Right atrium auricular region (tissue), 2 donors: ENCODE measurements at places on chromosomes 16 and 17.
A peak's percentile ranks its signal among the peaks of the same experiment; 100 is the strongest.

- no peak overlapping the region for H3K4me3 ChIP-seq
- H3K27me3 ChIP-seq, result no peaks in the 10 kb centered on the region
- peaks cover 93% of the 10 kb centered on the region for H3K36me3 ChIP-seq
- DNase-seq, result no peak
Measured at GRCh38 chr17:4054446-4054845, 88.4 kb downstream of the ZZEF1 start.

- DNase-seq, result no peak
- no peaks in the 10 kb centered on the region for H3K27me3 ChIP-seq
- no peaks in the 10 kb centered on the region for H3K36me3 ChIP-seq
- no peak overlapping the region for H3K4me3 ChIP-seq
Measured at GRCh38 chr16:50603206-50604064, 55.2 kb downstream of the NKD1 start.

- no peaks in the 10 kb centered on the region for H3K4me1 ChIP-seq
- H3K4me3 ChIP-seq, result no peak overlapping the region
- H3K27ac ChIP-seq, result no peak overlapping the region
- H3K27me3 ChIP-seq, result no peaks in the 10 kb centered on the region
- peaks cover 96% of the 10 kb centered on the region for H3K36me3 ChIP-seq
- no peak for DNase-seq
Measured at GRCh38 chr17:17159571-17159970, 46.6 kb downstream of the PLD6 start.

DNA sequence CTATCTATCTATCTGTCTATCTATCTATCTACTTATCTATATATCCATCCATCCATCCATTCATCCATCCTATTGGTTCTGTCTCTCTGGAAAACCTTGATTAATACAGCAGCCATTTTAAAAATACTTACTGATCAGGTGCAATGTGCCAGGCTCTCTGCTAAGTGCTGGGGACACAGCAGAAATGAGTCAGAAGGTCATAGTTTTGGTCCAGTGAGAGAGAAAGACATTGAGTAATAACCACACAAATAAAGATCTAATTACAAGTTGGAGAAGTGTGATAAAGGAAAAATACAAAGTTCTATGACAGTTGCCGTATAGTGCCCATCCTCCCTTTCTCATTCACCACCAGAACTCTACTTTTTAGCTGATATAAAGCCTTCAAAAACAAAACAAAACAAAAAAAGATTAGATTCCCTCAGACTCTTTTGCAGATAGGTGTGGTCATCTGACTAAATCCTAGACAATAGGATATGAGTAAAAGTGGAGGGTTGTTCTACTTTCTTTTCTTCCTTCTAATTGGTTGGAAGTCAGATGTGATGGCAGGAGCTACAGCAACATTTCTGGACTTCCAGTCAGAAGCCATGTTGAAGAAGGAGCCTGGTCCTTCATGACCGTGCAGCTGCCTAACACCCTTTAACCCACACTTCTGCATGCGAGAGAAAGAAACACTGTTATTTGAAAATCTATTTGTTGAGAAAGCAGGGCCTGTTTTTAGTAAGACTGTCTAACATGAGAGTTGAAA, 72.0 kb upstream of the TOX3 start:
- no peaks in the 10 kb centered on the region for H3K4me1 ChIP-seq
- H3K4me3 ChIP-seq, result no peak overlapping the region
- H3K36me3 ChIP-seq, result no peaks in the 10 kb centered on the region
- H3K27me3 ChIP-seq, result no peaks in the 10 kb centered on the region

DNA sequence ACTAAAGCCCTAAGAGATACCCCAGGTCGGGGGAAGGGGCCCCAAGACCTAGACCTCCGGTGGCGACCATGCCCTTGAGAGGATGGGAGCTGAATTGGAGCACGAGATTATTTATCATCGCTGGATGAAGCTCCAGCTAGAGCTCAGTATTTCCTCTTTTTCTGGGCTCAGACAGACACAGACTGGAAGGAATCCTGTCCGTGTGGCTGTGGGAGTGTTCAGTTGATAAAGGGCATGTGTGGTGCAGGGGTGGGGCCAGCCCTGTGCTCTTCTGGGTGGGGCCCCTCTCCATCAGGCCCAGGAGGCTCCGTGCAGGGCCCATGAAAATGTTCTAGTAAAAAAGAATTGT, 6.3 kb upstream of the CBX4 start:
- no peak for DNase-seq
- no peaks in the 10 kb centered on the region for H3K36me3 ChIP-seq
- H3K27ac ChIP-seq, result peak overlapping the region; percentile 64
- H3K4me1 ChIP-seq, result no peaks in the 10 kb centered on the region
- H3K4me3 ChIP-seq, result peak overlapping the region; percentile 68

DNA sequence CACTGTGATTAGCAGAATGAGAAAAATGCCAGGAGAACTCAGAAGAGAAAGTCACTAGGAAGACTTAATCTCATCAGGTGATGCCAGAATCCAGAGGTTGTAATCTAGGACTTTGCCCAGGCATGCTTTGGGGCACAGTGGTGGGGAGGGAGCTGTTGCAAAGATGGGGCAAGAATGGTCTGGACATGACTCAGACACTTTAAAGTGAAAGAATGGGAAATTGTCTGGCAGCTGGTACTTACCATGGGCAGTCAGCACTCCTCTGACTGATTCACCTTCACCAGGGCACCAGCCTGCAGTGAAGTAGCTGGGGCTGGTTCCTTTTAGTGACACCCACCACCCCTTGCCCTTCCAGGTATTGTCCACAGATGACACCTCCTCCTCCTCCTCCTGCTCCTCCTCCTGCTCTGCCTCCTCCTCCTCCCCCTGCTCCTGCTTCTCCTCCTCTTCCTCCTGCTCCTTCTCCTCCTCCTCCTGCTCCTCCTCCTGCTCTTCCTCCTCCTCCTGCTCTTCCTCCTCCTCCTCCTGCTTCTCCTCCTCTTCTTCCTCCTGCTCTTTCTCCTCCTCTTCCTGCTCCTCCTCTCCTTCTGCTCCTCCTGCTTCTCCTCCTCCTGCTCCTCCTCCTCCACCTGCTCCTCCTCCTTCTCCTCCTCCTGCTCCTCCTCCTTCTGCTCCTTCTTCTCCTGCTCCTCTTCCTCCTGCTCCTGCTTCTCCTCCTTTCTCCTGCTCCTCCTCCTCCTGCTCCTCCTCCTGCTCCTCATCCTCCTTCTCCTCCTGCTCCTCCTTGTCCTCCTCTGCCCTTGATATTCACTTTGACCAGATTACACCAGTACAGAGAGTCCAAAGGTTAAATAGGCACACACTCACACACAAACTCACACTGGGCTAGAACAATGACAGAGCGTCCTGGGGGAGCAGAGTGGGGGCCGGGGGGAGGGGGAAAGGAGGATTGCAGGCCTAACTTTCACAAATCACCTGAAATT, at the start of gene CHD9NB:
TSS of gene CHD9NB (minus strand) at position 379 of the 983 bp plus-strand sequence. CDS start 8,739 bp downstream, outside the sequence.
- no peaks in the 10 kb centered on the region for H3K4me1 ChIP-seq
- DNase-seq, result no peak
- H3K4me3 ChIP-seq, result no peak within 1 kb of the TSS
- H3K36me3 ChIP-seq, result no peaks in the 10 kb centered on the region
- no peaks in the 10 kb centered on the region for H3K27me3 ChIP-seq
- H3K27ac ChIP-seq, result no peak within 1 kb of the TSS

GRCh38 chr16:80751167-80751566, 53.2 kb downstream of the CDYL2 start:
- peaks cover 5% of the 10 kb centered on the region for H3K4me1 ChIP-seq
- H3K36me3 ChIP-seq, result no peaks in the 10 kb centered on the region
- DNase-seq, result no peak

DNA sequence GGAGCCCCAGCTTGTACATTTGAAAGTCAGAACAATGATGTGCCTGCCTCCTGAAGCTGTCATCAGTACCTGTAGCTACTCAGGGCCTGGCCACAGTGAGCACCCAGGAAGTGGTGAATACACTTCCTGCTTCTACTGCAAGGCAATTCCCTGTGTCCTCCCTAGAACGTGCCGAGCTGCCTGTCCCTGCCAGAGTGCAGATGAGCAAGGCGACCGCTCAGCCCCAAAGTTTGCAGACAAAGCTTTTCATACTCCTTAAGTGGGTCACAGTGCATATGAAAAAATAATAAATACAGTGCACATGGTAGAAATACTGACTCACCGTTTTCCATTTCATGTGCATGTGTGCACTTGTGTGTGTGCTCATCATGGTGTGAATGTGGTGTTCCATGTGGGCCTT, 77.3 kb downstream of the MPRIP start:
- peak overlapping the region; percentile 59 for H3K27ac ChIP-seq
- H3K4me3 ChIP-seq, result no peak overlapping the region
- H3K36me3 ChIP-seq, result no peaks in the 10 kb centered on the region
- no peak for DNase-seq
- H3K4me1 ChIP-seq, result peaks cover 68% of the 10 kb centered on the region

- no peak for DNase-seq
- H3K4me3 ChIP-seq, result no peak overlapping the region
- no peak overlapping the region for H3K27ac ChIP-seq
Measured at GRCh38 chr17:39074676-39075075, 76.8 kb downstream of the PLXDC1 start.

- no peak overlapping the region for H3K27ac ChIP-seq
- H3K27me3 ChIP-seq, result no peaks in the 10 kb centered on the region
- no peaks in the 10 kb centered on the region for H3K36me3 ChIP-seq
- no peak for DNase-seq
- H3K4me3 ChIP-seq, result no peak overlapping the region
- H3K4me1 ChIP-seq, result no peaks in the 10 kb centered on the region
Measured at GRCh38 chr17:35740997-35741931, 9.8 kb downstream of the RASL10B start.

DNA sequence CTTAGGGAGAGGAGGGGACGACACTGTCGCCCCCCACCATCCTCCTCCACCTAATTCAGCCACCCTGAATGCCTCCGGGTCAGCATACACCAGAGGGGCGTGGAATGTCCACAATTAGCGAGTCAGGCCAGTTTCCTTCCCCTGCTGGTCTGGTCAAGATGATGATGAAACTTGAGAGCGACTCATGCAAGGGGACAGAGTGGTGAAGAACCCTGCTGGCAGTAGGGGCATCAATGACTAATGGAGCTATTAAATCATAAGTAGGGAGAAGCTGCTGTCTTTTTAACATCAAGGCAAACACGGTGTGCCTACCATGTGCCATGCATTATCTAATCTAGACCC, 7.2 kb downstream of the SPACA3 start:
- no peaks in the 10 kb centered on the region for H3K36me3 ChIP-seq
- no peak for DNase-seq
- no peak overlapping the region for H3K4me3 ChIP-seq
- H3K4me1 ChIP-seq, result no peaks in the 10 kb centered on the region

DNA sequence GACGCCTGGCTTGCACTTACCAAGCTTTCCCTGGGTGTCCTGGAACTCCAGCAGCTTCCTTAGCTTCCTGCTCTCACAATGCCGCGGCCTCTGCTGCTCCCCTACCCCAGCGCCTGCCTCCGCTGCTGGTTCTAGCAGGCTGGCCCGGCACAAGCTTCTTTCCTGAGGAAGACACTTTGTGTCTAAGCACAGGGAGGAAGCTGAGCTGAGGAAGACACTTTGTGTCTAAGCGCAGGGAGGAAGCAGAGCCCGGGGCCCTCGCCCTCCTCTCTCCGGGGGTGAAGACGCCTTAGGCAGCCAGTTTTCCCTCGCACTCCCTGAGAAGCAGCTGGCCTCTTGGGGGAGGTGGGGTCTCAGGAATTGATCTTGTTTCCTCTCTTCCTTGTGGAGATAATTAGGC, 64.9 kb downstream of the PLD6 start:
- H3K4me1 ChIP-seq, result no peaks in the 10 kb centered on the region
- H3K36me3 ChIP-seq, result peaks cover 94% of the 10 kb centered on the region
- no peak overlapping the region for H3K27ac ChIP-seq
- H3K4me3 ChIP-seq, result no peak overlapping the region
- H3K27me3 ChIP-seq, result no peaks in the 10 kb centered on the region

- H3K27ac ChIP-seq, result peak overlapping the region; percentile 88
- no peaks in the 10 kb centered on the region for H3K27me3 ChIP-seq
- H3K36me3 ChIP-seq, result peaks cover 48% of the 10 kb centered on the region
- no peaks in the 10 kb centered on the region for H3K4me1 ChIP-seq
- no peak for DNase-seq
Measured at GRCh38 chr17:65530523-65531255, 30.8 kb downstream of the AXIN2 start.

DNA sequence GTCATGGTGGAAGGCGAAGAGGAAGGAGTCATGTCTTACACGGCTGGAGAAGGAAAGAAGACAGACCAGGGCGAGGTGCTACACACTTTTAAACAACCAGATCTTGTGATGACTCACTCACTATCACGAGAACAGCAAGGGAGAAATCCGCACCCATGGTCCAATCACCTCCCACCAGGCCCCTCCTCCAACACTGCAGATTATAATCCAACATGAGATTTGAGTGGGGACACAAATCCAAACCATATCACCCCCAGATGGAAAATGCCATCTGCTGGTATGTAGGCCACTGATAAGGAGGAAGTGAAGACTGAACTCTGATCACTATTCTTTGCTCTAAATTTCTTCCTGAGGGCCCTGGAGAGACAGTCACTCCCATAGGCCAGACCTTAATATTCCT, 7.5 kb upstream of the ITGAX start:
- H3K27me3 ChIP-seq, result no peaks in the 10 kb centered on the region
- H3K4me3 ChIP-seq, result no peak overlapping the region
- no peaks in the 10 kb centered on the region for H3K4me1 ChIP-seq
- DNase-seq, result no peak

- H3K27me3 ChIP-seq, result no peaks in the 10 kb centered on the region
- no peak overlapping the region for H3K4me3 ChIP-seq
- H3K36me3 ChIP-seq, result no peaks in the 10 kb centered on the region
- no peaks in the 10 kb centered on the region for H3K4me1 ChIP-seq
Measured at GRCh38 chr17:5701381-5701780, 117.1 kb upstream of the NLRP1 start.

DNA sequence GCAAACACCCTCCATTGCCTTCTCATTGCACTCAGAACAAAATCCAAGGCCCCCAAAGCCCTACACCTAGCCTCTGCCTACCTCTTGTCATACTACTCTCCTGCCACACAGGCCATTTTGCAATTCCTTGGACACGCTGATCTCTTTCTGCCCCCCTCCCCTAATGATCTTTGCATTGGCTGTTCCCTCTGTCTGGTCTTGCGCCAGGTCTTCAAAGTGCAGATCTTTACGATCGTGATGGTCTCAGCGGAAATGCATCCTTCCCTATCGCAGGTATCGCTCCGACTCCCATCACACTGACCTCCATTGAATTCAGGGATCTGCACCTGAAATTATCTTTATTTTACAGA, 777 bp upstream of the MOSMO start:
- H3K4me3 ChIP-seq, result peak overlapping the region; percentile 96
- peaks cover 29% of the 10 kb centered on the region for H3K4me1 ChIP-seq
- peak overlapping the region; percentile 94 for H3K27ac ChIP-seq
- H3K27me3 ChIP-seq, result no peaks in the 10 kb centered on the region
- no peak for DNase-seq
- H3K36me3 ChIP-seq, result no peaks in the 10 kb centered on the region
